PC-3 (cell line): ENCODE measurements at places on chromosomes 7 and 10.

GRCh38 chr7:134029-134428 lies 58.3 kb upstream of the FAM20C start:
- no peak for DNase-seq

GRCh38 chr7:124085179-124085578 lies 52.3 kb upstream of the TMEM229A start:
- peak; percentile 77 for DNase-seq

GRCh38 chr7:124426621-124427020 lies 339.0 kb downstream of the GPR37 start:
- DNase-seq: no peak

DNA sequence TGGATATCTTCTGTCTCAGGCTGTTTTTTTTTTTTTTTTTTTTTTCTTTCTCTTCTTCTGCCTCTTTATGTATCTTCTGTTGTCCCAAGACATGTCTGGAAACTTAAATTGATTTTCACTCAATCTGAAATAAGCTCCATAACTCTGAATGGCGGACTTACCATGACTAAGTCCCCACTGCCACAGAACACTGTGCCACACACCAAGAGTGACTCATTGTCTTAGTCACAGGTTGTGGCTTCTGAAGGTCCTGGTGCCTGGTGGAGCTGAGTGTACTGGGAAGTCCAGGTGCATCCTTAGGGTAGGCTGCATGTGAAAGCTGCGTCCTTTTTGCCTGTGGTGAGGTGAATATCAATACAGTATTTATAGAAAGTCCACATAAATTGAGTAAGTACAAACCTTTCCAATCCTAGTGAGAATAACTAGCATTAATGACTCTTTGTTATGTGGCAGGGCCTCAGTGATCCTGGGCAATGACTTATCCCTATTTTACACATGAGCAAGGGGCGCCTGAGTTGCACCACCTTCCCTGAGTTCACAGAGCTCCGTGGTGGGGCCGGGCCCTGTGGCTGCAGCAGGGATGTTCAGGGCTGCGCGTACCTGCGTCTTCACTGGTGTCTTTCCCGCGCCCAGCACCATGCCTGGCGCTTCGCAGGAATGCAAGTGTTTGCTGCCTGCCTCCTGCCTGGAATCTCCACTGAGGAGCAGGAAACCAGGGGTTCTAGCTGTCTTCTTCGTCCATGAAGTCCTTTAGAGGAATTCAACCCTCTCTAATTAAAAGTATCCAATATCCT lies 4.3 kb downstream of the PFKP start:
- DNase-seq: peak; percentile 83

- no peak for DNase-seq
Observed at GRCh38 chr10:122637376-122637775, 62.3 kb downstream of the C10orf120 start.

- no peak for DNase-seq
Observed at GRCh38 chr7:35716038-35716803, 21.3 kb upstream of the HERPUD2 start.

- DNase-seq: peak; percentile 58
Observed at GRCh38 chr7:134685250-134685649, 38.6 kb downstream of the BPGM start.

- no peak for DNase-seq
Observed at GRCh38 chr7:156003220-156004162, 191.2 kb upstream of the SHH start.

DNA sequence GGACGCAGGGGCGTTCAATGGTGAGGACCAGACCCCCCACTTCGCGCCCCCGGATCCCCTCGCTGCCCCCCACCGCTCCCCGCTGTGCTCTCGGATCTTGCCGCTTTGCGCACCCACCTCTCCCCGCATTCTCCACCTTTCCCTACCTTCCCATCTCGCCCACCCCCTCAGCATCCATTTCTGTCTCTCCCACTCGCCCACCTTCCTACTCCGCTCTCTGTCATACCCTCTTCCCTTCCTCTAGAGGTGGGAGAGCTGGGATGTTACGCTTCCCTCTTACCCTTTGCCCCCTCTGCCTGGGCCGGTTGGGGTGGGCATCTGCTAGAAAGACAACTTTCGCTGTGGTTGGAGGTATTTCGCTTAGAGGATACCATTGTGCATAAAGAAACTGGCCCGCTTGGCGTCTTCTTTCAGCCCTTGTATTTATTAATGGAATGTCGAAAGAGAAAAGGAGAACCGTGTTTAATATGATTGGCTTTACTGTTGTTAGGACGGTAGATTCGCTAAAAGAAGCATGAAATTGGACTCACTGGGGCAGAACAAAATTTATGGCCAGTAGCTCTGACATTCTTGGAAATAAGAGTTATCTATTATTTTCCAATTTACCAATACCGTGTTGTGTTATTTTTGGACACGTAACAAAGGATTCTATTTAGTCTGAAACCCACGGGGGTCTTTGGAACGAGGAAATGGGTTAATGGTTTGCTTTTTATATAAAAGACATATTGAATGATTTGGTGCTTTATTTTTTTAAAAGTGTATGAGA lies 873 bp downstream of the PRKAR2B start:
- no peak for DNase-seq

- no peak for DNase-seq
Observed at GRCh38 chr7:154912871-154913637, 89.9 kb downstream of the PAXIP1 start.

- DNase-seq: no peak
Observed at GRCh38 chr10:68121852-68122251, 12.6 kb downstream of the MYPN start.

- no peak for DNase-seq
Observed at GRCh38 chr7:93810561-93810960, 80.0 kb downstream of the TFPI2 start.

- no peak for DNase-seq
Observed at GRCh38 chr10:69600761-69601330, 27.6 kb upstream of the NEUROG3 start.

DNA sequence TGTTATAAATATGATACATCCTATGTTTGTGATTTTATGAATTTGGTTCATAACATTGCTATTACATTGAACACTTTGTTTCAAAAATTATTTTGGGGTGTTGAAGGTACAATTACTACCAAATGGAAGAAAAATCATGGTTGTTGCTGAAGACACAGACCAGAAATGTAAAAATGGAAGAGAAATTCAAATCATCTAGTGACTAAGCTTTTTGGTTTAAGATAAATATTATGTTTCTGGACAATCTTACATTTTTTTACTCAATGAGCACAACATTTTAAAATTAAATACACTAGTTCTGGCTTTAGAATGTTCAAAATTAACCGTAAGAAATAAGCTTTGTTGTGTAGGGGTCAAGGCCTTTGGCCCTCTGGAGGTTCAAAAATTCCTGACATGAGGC lies 82.7 kb downstream of the GNAT3 start:
- no peak for DNase-seq

DNA sequence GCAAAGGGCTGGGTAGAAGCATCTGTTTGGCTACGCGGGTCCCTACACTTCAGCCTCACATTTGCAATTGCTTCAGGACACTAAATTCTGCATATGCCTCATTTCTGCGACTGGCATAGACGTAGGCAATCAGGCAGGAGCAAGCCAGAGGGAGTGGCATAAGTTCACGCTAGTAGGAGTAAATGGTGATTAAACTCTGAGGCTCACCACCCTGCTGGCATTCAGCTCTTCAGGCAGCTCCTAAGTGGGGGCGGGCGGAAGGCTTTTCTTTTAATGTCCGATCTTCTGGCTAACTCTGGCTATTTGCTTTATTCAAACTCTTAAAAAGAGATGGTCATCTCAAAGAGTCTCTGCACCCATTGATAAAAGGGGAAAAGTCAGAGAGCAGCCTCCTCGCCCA lies 45.3 kb downstream of the RGS10 start:
- DNase-seq: no peak

DNA sequence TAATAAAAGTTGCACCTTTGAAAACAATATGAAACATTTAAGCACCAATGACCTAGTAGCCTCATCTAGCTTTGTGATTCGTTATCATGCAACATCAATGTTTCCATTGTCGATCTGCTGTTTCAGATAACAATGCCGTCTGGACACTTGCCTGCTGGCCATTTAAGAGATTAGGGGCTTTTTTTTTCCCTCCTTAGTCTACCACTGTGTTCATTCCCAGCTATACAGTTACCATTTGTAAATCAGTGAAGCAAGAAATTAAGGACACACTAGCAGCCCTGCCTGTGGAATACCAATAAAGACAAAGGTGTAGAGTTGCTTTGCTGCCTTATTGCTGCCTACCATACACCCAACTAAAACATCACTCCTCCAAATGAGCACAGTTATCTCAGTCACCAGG lies 37.6 kb upstream of the MYO3A start:
- DNase-seq: no peak

GRCh38 chr7:28922624-28923331 lies 35.4 kb downstream of the TRIL start:
- DNase-seq: peak; percentile 83

DNA sequence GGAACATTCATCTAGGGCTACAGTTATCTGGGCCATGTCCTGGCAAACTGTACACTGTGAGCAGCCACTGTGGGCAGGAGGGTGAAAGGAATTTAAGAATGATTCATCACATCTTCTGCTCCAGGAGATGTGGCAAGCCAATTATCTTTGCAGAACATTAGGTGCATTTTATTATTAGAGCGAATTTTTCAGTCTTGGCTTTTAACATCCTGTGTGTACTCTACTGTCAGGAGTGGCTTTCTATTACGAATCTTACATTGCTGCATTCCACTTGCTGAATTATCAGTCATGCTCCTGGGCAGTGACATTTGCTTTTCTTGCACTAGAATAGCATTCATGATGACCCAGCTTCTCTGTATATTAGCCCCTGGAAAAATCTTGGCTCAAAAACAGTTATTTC lies 109.2 kb upstream of the TARP start:
- DNase-seq: peak; percentile 5
